ENCODE measurements at places on chromosomes 1 and 21.

DNA sequence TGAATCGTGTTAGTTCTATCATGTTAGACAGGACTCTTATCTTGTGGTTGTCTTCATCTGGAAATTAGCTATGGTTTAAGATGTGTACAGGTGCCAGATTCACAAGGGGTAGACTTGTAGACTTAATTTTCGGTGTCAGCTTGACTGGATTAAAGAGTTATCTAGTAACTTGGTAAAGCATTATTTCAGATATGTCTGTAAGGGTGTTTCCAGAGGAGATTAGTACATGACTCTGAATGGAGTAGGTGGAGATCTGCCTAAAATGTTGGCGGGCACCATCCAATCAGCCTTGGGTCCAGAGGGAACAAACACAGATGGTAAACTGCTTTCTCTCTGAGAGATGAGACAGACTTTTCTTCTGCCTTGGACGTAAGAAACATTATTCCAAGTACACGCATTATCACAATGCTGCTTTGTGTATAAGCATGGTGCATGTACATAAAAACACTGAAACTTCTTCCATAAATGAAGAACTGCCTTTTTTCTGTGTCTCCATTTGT is 434.6 kb downstream of the SMYD3 start:
- ATAC-seq: no peak

DNA sequence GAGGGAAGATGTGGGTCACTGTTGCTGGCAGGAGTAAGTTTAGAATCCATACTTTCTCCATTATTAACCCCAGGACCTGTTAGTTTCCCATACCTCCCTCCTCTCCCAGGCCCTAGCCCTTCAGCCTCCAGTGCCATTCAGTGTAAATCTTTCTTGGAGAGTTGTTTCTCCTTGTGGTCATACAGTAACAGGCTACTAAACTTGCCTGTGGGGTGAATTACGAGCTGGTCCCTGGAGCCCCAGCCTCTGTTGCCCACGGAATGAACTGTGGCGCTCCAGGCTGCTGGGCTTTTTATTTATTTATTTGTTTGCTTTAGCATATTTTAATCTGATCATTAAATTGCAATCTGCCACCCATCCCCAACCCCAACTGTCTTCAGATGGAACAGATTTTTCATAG is 305.2 kb downstream of the PBX1 start:
- no peak for ATAC-seq

DNA sequence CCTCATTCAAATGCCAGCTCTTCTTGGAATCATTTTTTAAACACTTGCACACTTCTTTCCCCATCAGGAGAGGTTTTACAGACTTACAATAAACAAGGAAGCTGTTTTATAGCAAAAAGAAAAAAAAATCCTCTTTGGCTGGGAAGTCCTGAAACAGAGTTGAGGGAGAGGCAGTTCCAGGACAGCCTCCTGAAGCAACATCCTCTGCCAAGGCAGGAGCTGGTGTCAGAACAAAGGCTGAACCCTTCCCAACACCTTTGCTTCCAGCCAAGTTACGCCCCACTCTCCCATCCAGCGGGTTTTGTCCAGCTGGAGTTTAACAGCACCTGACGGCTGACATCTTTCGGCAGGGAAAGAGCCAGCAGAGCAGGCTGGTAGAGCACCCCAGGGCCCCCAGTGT is 287.8 kb downstream of the RRAGC start:
- no peak for ATAC-seq

- ATAC-seq: no peak
Observed at GRCh38 chr1:221877311-221877710, 135.4 kb upstream of the DUSP10 start.

- ATAC-seq: no peak
Observed at GRCh38 chr1:73947009-73947408, 251.0 kb downstream of the LRRIQ3 start.

DNA sequence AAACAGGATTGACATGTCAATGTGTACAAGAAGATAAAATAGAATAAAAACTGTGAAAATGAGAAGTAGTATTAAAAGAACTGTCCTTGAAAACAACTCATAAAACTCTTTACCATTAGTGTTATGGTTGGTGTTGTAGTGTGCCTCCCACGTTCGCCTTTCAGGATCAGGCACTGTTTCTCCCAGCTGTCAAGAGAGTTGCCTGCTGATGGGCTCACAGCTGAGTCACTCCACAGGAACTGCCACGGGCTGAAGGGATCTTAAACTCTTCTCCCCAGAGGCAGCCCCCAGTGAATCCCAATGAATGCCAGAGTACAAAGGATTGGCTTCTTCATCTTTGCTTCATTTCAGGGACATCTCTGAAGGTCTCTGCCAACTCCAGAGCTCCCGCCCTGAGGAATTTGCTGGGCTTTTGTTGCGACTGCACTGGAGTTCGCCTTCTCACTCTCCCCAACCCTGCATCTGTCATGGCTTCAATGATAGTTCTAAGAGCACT is 119.6 kb downstream of the ADGRL2 start:
- peak; percentile 91 for ATAC-seq

DNA sequence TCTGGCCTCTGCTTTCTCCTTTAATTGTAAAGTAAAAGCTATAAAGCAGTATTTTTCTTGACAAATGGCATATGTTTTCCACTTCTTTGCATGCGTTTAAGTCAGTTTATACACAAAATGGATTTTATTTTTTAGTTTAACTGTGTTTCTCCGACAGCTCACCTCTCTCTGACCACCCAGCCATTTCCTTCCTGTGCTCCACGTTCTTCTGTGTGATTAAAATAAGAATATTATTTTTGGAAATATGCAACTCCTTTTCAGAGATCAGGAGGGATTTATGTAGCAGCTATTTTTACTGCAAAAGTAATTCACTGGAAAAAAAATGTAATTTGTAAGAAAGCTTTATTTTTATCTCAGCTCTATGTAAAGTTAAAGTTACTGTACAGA is 18.0 kb downstream of the ETS2 start:
- no peak for ATAC-seq

DNA sequence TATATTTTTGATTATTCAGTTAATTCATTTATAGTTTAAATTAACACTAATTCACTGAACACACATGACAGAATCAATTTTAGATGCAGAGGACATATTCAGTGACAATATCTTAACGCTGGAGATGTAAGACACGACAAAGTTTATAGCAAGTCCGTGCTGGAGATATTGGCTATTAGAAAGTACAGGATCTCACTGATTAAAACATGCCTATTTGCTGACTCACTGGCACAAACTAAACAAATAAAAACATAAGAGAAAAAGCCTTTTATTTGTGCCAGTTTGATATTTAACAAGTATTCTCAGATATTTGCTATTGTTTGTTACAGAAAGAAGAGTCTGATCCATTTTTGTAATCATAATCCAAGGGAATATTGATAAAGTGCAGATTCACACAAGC is 1122.9 kb upstream of the B3GALT2 start:
- peak; percentile 24 for ATAC-seq

GRCh38 chr1:7076572-7076971 is 291.3 kb downstream of the CAMTA1 start:
- ATAC-seq: no peak

DNA sequence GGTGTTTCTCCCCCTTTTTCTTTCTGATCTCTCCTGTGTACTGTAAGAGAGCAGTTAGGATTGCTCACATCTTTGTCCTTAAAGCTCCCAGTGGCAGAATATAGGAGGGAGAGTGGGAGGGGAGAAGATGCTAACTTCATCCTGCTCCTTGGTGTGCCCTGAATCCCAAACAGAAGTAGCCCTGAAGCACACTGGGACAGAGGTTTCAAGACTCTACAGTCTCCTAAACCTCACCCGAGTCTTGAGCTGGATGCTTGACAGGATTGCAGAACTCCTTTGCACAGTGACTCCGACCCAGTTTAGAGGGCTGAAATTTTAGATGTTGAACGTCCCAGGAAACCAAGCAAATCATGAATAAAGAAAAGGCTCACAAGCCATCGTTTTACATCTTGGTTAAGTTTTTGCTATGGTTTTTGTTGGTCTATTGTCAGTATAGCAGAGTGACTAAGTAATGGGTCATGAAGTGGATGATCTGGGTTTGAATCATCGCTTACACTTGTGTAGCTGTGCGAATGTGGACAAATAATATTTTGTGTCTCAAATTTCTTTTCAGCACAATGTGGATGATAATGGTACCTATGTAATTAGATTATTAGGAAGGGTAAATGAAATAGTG is 37.5 kb downstream of the XCL2 start:
- peak; percentile 81 for ATAC-seq

DNA sequence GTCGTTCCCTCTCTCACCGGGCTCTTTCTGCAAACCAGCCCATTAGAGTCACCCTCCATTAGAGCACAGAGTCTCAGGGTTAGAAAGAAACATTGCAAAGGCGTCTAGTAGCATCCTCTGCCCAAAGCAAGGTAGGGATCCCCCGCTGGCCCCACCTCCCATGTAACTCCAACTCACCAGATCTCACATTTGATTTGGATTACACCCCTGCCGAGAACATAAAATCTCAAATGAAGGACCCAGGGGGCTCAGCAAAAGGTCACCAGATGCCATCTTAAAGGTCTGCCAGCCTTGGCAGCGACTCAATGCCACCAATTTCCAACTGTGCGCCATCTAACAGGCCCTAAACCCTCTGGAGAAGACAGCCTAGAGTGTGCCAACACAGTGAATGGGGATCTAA is 14.1 kb downstream of the C1orf87 start:
- no peak for ATAC-seq

DNA sequence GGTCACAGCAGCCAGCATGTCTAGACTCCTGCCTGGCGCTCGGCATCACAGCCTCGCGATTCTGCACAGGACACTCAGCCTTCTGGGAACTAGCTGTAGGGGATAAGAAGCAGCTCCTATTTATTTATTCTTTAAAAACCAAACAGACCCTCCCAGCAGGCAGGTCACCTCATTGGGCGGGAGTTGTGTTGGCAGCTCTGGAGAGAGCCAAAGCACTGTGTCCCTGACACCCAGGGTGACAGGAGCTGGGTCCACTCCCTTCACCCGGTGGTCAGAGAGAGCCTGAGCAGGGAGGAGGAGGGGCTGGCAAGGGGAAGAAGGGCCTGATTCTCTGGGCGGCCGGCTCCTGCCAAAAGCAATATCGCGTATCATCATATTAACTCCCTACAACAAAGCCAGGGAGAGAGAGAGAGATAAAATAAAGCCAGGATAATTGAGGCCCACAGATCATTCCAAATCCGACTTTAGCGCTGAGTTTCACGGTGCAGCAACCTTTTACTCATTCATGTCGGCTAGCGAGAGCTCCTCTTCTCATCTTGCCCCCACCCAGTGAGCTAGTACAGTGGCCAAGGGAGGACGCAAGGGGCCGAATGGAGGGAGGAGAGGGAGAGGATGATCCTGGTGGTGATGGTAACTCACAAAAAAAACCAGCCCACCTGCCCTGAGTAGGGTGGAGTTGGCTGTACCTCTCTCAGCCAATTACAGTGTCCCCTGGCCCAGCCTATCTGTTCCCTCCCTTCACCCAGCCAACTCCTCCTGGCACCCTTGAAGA is 79.8 kb upstream of the IFFO2 start:
- ATAC-seq: no peak

DNA sequence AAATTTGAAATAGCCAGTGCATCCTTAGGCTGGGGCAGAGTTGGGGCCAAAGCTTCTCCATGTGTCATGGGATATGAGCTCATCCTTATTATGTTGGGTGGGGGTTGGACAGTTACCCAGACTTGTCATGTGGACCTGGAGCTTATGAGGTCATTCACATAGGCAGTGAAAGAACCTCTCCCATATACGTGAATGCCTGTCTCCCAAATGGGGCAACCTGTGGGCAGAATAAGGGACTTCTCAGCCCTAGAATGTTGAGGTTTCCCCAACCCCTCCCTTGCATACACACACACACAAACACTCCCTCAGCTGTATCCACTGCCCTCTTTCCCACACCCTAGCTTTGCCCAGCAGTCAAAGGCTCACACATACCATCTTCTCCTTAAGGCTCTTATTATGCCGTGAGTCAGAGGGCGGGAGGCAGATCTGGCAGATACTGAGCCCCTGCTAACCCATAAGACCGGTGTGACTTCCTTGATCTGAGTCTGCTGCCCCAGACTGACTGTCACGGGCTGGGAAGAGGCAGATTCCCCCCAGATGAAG is 2.3 kb upstream of the IVL start:
- peak; percentile 93 for ATAC-seq

DNA sequence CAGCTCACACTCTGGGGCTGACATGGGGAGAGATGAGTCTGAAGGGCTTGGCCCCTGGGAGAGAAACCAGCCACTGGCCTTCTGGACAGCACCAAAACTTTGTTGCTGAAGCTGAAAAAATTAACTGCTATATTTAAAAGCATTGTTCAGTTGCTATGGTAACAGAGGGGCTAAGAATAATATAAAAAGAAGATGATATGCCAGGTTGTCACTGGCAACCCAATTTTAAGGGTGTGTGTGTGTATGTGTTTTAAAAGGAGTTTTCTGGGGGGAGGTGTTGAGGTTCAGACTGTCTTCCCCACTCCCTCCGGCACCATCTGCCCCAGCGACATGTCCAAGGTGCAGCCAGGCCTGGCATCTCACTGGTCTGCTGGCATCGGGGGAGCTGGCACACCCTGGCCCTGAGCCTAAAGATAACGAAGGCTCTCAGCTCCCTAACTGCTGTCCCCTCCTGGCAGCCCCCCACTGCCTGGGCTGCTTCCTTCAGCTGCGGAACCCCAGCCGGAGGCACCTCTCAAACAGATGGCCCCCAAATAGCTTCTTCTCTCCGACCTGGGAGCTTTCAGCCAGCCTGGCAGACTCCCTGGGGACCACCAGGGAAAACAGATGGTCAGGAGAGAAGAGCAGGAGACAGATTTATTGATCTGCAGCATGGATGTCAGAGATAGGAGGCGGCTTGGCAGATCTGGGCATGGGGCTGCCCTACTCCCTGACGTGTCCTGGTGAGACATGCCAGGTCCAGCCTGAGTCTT is 203.9 kb downstream of the HIVEP3 start:
- peak; percentile 12 for ATAC-seq

DNA sequence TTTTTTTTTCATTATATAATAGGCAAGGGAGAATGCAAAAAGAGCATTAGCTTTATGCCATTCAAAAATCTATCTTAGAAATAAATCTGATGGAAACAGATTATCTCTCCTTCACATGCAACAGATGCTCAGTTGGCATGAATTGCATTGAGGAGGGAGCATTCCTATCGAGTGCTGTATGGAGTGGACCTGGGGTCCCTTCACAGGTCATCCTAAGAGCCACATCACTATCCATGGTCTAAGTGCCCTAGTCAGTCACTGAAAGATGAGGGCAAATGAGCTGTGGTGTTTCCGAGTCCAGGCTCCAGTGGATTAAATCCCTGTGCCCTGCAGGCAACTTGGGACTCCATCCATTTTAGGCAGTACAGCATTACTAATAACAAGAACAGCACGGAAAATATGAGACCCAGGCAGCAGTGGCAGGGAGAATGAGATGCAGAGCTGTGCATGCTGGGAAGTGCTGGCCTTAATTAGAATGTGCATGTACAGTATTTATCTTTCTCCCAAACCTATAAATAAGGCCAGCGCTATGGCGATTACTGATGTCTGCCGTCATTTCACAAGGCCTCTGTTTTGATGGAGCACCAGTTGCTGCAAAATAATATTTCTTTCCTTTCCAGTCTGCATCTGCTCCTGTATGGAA is 512.3 kb upstream of the PLXNA2 start:
- no peak for ATAC-seq

GRCh38 chr1:220045356-220046051 is 801 bp downstream of the EPRS1 start:
- peak; percentile 28 for ATAC-seq

GRCh38 chr21:26115899-26116298 is 54.7 kb downstream of the APP start:
- ATAC-seq: peak; percentile 44

- ATAC-seq: no peak
Observed at GRCh38 chr1:154867841-154868605, 2.1 kb downstream of the KCNN3 start.
